AML-193 (cell line): ENCODE measurements at places on chromosomes 2 and 18.

- no peak for DNase-seq
Observed at GRCh38 chr18:61546590-61546989, 213.4 kb downstream of the CDH20 start.

GRCh38 chr2:205130111-205130829 lies 552.0 kb upstream of the NRP2 start:
- DNase-seq = no peak

- DNase-seq = no peak
Observed at GRCh38 chr2:226794751-226795171, 4.9 kb downstream of the IRS1 start.

DNA sequence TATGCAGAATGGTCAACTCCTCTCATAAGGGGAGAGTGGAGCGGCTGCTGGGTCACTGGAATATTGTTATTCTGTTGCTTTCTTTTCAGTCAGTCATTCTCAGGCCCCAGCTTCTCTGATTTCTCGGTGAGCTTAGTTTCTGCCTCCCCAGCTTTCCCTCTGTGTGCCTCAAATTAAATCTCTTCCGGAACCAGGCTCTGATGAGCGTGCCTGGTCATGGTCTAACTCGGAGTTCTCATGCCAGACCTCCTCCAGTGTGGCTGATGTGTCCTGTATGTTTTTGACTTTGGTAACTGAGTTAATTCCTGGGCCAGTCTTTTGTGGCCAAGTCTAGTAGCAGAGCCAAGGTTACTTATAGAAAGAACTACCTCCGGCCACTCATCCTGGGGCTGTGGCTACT lies 4.9 kb upstream of the STK11IP start:
- DNase-seq = no peak

- no peak for DNase-seq
Observed at GRCh38 chr2:190235101-190235500, 84.5 kb downstream of the HIBCH start.
